ENCODE measurements at places on chromosomes 6 and 20.
A peak's percentile ranks its signal among the peaks of the same experiment; 100 is the strongest.

GRCh38 chr20:43726811-43727338 lies at the start of gene GTSF1L:
Gene GTSF1L (minus strand): TSS chr20:43727002. CDS start chr20:43726694, 308 bp downstream.
- DNase-seq = peak; percentile 42

GRCh38 chr20:36873498-36874189 lies 2.3 kb upstream of the TLDC2 start:
- no peak for DNase-seq

DNA sequence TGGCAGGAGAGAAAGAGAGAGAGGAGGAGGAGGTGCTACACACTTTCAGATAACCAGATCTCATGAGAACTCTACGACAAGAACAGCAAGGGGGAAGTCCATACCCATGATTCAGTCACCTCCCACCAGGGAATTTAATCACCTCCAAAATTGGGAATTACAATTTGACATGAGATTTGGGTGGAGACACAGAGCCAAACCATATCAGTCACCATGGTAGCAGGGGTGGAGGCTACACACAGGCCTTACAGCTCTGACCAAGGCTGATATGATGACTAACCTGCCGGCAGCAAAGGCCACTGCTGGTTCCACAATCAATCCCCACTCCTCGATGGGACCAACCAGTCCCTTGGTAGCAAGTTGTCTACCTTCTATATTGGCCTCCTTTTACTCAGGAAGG lies 13.6 kb upstream of the RBM24 start:
- DNase-seq = no peak

- DNase-seq = no peak
Measured at GRCh38 chr6:6202886-6203285, 117.6 kb downstream of the F13A1 start.

DNA sequence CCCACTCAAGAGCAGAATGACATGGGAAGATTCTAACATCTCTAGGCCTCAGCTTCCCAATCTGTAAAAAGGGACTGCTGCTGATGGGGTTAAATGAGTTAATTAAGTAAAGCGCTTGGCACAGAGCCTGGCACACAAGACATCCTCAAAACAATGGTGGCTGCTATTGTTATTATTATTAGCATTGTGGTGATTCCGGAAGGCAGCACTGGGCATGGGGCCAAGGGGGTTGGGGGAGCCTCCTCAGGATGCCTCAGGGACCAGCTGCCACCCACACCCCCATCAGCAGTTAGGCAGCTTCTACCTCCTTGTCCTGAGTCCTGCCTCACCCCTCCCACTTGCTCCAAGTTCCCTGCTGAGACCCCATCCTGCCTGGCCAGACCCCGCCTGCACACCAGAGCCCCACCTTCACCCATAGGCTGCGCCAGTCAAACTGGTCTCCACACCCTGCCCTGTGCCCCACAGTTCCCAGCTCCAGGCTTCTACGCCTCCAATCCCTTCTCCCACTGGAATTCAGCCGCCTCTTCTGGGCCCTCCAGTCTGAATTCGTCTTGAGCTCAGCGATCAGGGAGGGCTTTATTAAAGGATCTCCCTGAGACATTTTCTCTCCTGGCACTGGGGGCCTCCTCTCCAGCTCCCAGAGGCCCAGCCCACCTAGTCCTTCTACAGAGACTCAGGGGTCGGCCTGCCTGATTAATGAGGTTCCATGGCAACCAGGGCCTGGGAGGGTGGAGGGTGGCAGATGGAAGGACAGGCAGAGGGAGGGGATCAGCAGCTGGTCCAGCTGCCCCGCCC lies 1.5 kb downstream of the E2F1 start:
- DNase-seq = no peak

DNA sequence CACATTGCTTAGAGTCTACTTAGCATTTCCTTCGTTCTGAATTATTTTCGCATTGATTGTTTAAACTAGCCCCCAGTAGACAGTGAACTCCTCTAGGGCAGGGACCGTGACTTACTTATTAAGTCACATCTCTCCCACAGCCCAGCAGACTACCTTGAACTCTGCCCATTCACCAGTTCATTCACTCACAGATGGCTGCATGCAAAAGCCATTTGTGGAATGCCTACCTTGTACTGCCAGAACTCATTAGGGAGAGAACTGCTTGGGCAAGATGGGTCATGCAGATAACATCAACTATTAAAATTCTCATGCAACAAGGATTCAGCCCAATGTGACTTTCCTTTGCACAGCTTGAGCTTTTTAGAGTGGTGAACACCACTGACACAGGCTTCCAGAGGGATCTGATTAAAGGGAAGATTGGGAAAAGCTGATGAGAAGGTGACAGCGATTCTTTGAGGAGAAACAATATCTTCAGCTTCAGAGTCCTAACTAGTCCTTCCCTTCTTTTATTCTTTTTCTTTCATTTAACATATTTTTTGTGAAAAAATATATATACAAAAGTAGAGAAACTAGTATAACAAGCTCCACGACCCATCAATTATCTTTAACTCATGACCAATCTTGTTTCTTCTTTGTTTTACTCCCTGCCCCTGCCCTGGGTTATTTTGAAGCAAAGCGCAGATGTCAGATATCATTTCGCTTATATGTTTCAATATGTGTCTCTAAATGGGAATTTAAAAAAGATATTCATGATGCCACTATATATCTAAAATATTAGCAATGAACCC lies 273.9 kb downstream of the CDC5L start:
- DNase-seq = peak; percentile 98

DNA sequence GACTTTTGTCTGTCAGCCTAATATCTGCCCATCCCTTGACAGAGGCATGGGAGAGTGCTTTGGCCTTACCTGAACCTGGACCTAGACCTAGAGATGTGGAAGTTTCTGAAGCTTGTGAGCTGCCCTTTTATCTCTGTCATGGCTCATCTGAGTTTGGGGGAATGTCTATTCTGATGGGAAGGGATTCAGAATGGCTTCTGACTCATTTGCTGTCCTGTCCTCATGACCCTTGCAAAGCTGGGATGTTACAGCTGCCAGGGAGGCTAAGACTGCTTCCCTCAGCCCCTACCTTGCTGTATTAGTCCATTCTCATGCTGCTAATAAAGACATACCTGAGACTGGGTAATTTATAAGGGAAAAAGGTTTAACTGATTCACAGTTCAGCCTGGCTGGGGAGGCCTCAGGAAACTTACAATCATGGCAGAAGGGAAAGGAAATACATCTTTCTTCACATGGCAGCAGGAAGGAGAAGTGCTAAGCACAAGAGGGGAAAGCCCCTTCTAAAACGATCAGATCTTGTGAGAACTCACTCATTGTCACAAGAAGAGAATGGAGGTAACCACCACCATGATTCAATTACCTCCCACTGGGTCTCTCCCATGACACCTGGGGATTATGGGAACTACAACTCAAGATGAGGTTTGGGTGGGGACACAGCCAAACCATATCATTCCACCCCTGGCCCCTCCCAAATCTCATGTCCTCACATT lies 252.2 kb downstream of the ERMARD start:
- no peak for DNase-seq

DNA sequence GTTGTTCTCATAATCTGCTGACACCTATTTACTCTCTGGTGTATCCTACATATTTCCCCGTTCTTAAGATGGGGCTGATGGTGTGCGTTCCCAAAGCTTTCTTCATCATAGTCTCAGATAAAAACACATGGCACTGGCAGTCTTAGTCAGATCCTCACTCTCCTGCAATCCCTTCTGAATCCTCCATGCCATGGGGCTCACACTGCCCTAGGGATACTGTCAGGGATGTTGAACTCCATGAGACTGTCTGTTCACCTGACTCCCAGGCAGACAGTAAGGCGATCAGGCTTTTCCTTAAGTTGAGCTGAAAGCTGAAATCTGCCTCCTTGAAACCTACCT lies 76.0 kb downstream of the SLX4IP start:
- DNase-seq = no peak

DNA sequence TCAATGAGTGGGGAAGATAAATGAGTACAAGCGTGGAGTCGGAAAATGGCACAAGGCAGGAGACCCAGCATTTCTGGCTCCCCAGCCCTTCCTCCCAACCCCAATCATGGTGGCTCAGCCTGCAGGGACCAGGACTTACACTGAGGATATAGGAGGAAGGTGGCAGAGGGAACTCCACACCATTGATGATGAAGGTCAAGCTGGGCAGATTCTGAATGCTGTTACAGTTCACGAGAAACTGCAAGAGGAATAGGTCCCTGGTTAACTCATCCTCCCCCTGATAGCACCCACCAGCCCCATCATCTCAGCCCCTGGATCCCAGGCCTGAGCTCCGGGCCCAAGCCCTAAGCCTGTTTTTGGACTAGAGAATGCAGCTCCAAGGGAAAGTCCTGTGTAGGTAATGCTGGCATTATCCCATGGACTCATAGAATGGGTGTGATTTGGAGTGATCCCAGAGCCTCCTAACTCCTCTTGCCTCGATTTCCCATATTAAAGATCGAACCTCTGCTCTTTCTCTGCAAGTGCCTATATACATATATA lies 2.3 kb upstream of the TFEB start:
- DNase-seq = no peak

- DNase-seq = no peak
Measured at GRCh38 chr6:54578261-54578660, 268.3 kb upstream of the FAM83B start.

- DNase-seq = no peak
Measured at GRCh38 chr6:6411115-6411514, 90.7 kb upstream of the F13A1 start.

DNA sequence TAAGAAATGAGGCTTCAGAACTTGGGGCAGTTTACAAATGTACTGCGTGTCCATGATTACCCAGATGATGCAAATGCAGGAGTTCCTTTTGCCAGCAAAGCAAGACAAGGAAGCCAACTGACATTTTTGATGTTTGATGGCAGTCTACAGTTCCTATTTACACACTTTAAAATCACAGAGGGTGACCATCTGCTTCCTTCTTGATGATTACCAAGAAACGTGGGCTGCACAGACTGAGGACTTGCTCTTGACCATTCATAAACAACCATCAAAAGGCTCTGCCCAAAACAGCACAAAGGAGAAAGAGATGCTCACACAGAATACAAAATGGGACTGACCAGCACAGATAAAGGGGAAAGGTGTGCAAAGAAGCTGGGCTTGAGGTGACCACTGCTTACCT lies 79.8 kb upstream of the TRAF3IP2 start:
- peak; percentile 34 for DNase-seq

DNA sequence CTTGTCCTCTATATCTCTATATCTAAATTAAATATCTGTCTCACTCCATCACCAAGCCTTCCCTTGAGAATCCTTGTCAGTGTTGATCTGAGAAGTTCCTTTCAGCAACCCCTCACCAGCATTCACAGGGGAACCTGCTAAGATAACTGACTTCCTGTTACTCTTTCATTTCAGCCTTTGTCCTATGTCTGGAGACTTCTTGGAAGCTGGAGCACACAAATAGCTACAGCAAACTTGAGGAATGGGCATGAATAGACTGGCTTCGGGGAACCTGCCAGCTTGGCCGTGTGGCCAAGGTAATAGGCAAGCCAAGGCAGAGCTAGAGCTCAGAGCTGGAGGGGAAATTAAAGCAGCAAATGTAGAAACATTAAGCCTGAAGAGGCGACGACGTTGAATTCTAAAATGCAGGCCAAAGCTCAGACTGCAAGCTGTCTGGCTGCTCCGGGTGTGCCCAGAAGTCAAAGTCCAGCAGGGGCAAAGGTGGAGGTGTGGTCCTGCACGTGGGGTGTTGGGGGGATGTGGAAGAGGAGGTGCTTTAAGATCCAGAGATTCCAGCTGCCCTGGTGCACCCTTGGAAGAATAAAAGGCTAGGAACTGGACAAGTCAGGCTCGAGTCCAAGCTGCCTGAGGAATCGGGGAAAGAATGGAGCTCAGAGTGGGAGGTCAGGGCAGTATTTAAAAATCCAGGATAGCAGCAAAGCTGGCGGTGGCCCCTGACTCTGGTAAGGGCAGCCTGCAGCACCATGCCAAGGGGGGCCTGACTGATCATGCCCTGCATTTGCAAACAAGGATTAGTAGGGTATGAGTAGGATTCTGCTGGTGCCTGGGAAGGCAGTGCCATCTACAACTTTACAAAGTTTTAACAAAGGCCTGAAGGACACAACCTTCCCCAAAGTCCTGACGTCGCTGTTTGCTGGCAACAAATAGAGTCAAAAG lies 185.0 kb upstream of the SGK1 start:
- DNase-seq = no peak

- peak; percentile 62 for DNase-seq
Measured at GRCh38 chr6:11854408-11855165, 76.0 kb upstream of the ADTRP start.

DNA sequence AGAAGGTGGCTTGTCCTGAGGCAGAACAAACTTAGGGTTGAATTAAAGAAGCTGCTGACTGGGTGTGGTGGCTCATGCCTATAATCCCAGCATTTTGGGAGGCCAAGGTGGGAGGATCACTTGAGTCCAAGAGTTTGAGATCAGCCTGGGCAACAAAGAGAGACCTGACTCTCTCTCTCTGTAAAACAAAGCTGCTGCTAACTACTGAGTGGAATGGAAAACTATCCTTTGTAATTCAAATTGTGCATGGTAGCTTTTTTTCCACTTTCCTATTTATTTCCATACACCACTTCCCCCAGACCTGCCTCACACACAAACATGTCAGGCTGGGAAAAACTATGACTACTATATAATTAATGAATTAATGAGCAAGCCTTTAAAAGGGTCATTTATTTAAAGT lies 437.1 kb downstream of the CDC5L start:
- DNase-seq = no peak

- peak; percentile 62 for DNase-seq
Measured at GRCh38 chr6:75266716-75267291, 17.8 kb downstream of the TMEM30A start.

DNA sequence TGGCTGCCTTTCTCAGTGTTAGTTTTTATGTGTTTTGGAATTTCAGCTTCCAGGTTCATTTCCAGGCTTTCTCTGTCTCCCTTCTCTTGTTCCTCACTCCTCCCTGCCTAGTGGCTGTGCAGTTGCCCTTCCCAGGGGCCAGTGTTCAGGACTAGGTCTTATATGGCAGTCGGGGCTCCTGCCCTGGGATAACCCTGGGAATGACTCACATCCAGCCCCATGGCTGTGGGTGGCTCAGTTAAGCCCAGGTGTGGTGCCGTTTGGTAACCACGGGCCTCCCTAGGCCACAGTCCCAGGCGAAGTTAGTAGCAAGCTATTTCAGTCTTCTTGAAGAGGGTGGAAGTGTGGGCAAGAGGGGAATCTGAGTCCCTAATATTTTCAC lies 57.4 kb upstream of the DDR1 start:
- no peak for DNase-seq

DNA sequence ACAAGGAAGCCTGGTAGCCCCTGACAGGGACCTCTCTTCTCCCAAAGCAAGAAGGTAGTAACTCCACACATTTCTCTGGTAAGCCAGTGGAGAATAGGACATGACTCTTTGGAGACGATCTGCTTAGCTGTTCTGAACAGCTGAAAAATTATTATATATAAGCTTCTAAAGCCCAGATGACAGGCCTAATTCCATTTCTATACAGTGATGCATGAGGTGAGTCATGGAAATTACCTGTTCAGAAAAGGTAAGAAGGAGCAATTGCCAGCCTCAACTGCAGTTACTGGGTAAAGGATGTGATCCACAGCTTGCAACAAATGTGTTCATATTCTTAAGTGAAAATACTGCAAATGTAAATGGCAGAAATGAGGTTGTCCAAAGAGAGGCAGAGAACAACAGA lies 54.0 kb downstream of the PREP start:
- DNase-seq = no peak

DNA sequence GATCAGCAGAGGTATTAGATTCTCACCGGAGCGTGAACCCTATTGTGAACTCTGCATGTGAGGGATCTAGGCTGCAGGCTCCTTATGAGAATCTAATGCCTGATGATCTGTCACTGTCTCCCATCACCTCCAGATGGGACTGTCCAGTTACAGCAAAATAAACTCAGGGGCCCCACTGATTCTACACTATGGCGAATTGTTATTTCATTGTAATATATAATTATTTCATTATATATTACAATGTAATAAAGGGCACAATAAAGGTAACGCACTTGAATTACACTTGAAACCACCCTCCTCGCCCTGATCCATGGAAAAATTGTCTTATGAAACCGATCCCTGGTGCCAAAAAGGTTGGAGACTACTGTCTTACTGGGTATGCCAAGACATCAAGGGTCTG lies 18.6 kb downstream of the PRKN start:
- no peak for DNase-seq

Data from AG10803 (cell line).